T follicular helper cell (primary cell): ENCODE measurements at places on chromosomes 2 and 18.

GRCh38 chr2:224127871-224128501 is 88.9 kb upstream of the SERPINE2 start:
- DNase-seq = no peak

- no peak for DNase-seq
Measured at GRCh38 chr18:3526421-3527354, 76.7 kb downstream of the TGIF1 start.

GRCh38 chr18:11081009-11081532 is 68.3 kb downstream of the PIEZO2 start:
- no peak for DNase-seq

DNA sequence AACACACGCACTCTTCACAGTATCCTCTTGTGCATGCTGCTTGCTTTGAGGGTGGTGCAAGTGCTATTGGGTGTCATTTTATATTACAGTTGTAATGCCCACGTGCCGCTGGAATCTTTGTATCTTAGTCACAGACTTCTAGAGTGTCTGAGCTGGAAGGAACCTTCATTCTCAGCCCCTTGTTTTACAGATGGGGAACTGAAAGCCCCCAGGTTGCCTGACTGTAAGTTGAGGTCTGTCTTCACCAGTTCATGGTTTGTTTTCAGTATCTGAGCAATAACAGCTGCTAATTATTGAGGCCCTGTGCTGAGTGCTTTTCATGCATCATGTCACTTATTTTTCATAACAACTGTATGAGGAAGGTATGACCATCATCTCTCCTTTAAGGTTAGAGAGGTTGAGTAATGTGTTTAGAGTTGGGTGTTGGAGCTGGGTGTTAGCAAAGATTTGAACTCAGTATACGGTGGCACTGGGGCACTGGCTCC is 77.0 kb downstream of the PRKCE start:
- DNase-seq = no peak
